ENCODE measurements at places on chromosomes 1 and 21. TPM values are rescaled to one million over a fixed set of nuclear protein-coding genes. Genes with fewer than 3 reads are reported as not detected.

Gene ESRRG
- total RNA-seq: under 0.01 TPM

Gene BCL2L15
- not detected for total RNA-seq

Gene RIPK4
- total RNA-seq: under 0.01 TPM

Gene MROH9
- not detected for total RNA-seq

Gene RFX5
- total RNA-seq: 28.1 TPM

Gene COL11A1
- total RNA-seq: 8.8 TPM

Gene OR14K1
- total RNA-seq: not detected

Gene THAP3
- total RNA-seq: 28.2 TPM

Gene ZNF687
- total RNA-seq: 12.5 TPM

Gene KCNH1
- total RNA-seq: not detected

Gene RBM8A
- total RNA-seq: 181 TPM

Gene CA14
- not detected for total RNA-seq

Gene HSPB7
- total RNA-seq: 0.89 TPM

Measured in bronchus fibroblast of lung (primary cell).